ENCODE measurements at places on chromosomes 4 and X.

GRCh38 chr4:126440297-126440696, 1125.5 kb downstream of the FAT4 start:
- no peak for DNase-seq

DNA sequence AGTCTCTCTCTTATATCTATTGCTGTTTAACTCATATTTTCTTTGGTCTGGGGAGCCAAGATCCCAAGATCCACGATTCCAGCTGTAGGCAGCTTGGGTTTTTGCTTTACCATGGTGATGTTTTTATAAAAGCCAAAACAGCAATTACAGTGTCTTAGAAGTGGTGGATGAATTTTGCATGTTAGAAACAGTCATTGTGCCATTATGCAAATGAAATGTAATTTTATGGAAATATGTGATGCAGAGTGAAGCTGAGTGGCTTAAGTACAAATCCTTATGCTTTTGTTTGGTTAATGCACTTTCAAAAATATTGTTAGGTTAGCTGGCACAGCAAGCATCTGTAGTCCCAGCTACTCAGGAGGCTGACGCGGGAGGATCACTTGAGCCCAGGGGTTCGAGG, 32.8 kb upstream of the PTTG2 start:
- DNase-seq, result no peak

DNA sequence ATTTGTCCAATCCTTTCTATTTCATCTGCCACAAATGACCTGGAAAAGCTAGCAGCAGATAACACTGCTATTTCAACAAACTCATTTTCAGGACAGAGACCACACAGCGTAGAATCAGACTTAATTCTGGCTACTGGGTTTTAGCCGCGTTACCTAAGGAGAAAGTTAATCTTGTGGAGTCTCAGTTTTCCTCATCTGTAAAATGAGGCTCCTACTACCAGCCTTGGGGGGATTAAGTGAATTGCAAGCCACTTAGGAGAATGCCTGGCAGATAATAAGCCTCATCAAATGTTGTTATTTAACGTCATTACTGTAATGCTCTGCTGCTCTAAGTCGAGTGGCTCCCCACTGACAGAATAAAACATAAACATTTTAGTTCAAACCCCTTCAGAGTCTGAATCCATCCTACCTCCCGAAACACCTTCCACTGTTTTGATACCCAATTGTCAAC, 1.4 kb downstream of the CCNI start:
- DNase-seq, result no peak

DNA sequence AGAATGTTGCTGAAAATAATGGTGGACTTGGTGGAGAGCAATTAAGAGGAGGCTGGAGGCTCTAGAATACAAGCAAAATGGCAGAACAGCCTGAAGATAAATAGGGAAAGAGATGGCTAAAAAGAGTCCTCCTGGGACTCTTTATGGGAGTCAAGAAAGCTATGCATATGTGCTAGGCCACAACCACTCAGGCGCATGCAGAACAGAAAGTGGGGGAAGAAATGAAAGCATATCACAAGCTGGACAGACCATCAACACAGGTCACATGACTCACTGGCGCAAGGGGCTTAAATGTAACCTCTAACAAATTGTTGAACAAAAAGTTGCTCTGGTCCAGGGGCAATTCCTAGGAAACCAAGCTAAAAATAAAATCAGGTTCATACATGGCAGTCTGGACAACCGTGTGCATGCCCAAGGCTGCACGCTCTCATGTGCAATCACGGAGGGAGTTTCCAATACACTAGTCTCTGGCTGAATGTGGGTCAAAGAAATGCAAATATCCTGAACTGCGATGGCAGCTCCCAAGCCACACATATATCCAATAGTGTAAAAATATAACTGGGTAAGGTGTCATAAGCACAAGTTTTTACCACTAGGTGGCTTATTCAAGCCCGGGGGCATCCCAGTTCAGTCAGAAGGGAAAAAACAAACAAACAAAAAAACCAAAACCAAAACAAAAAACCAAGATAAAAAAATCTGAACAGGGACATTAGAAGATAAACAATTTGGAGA, 45.4 kb downstream of the ZNF711 start:
- DNase-seq, result no peak

DNA sequence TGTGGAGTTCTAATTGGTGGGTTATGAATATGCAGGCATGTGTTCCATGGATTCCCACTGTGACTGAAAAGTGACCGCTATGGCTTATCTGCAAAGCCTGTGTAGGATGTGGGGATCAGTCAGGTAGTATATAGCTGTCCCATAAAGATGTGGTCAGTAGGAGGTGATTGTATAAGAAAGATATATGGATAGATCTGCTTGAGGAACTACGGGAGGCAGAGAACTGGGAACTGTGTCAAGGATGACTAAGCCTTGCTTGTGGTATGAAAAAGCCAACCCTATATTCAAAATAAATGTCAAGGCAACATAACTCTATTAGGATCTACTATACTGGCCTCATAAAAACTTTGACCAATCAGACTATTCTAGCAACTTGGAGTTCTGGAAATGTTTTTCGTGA, 185.2 kb downstream of the KLHL4 start:
- DNase-seq, result peak; percentile 8

DNA sequence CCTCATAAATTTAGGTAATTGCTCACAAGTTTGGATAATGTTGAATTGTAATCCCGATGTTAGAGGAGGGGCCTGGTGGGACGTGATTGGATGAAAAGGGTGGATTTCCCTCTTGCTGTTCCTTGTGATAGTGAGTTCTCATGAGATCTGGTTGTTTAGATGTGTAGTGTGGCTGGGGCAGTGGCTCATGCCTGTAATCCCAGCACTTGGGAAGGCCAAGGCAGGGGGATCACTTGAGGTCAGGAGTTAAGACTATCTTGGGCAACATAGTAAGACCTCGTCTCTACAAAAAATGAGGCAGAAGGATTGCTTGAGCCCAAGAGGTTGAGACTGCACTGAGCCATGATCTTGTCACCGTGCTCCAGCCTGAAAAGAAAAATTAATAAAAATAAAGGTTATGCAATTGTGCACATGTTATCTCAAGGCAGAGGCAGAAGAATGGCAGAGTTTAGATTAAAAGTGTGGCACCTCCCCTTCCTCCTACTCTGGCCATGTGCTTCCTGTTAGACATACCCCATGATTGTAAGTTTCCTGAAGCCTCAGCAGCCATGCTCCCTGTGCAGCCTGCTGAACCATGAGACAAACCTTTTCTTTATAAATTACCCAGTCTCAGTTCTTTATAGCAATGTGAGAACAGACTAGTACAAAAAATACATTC, 36.5 kb downstream of the ERVMER34-1 start:
- no peak for DNase-seq

DNA sequence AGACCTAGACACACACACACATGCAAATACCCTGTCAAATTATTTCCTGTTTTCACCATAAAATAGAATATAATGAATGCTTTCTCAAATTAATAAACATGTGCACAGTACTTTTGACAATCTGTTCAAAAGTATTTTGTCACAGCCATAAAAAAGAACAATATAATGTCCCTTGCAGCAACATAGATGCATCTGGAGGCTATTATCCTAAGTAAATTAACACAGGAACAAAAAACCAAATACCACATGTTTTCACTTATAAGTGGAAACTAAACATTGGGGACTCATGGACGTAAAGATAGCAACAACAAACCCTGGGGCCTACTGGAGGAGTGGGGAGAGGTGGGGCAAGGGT, 15.5 kb downstream of the RAB40A start:
- DNase-seq, result no peak

GRCh38 chr4:48896845-48897244, 9.7 kb downstream of the OCIAD2 start:
- DNase-seq, result no peak

DNA sequence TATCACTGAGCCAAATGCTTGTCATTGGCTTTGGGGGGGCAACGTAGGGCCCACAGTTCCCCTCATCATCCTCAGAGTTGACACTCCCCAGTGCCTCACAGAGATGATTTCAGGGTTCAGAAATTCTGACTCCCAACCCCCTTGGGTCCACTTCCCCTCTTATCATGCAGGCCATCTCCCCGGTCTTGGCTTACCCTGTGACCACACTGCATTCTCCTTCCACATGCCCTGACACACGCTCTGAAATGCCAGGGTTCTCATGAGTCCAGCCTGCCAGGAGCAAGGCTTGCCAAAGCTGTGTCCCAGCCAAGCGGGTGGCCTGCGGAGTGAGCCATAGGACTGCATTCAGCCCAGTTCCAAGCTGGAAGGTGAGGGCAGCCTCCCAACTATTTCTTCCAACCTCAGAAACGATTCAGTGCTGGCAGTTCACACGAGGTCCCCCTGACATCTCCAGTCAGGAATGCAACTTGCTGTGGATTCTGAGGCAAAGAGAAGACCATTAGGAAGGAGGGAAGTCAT, 101.2 kb downstream of the SMIM20 start:
- DNase-seq, result peak; percentile 92

DNA sequence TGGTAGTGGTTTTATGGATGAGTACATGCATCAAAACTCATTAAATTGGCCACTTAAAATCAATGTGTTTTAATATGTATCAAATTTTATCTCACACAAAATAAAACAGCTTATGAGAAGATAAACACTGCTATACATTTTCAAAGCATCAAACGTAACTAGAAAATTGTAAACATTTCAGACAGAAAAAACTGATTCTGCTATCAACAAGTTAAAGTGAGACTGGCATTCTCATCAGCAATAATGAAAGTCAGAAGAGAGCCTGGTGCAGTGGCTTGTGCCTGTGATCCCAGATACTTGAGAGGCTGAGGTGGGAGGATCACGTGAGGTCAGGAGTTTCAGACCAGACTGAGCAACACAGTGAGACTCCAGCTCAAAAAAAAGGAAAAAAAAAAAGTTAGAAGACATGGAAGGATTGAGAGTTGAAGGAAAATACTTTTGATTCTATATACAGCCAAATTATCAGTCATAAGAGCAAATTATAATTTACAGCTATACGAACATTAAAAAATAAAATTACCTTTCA, 2.9 kb downstream of the TBCK start:
- DNase-seq, result no peak

DNA sequence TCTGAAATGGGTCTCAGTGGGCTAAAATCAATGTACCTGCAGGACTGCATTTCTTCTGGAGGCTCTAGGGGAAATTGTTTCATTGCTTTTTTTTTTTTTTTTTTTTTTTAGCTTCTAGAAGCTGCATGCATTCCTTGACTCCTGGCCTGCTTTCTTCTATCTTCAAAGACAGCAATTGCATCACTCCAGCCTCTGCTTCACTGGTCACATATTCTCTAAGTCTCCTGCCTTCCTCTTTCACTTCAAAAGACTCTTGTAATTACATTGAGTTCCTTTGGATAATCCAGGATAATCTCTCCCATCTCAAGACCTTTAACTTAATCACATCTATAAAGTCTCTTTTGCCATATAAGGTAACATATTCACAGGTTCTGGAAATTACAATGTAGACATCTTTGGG, 11.3 kb upstream of the PCYT1B start:
- DNase-seq, result peak; percentile 19

DNA sequence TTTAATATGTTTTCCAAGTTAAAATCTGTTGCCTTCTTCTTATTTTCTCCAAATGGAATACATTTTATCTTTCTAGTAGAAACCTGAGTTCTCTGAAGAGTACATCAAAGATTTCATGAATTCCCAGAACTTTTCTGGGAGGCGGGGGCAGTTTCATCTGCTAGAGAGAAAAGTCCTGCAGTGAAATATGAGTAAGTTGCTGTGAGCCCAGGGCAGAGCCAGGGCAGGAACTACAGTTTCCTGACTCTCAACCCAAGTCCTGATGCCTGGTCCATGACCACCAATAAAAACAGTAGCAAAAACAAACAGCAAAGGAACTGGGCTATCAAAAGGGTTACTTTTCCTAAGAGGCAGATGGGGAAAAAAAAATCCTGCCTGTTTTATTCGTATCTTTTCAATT, 239.4 kb upstream of the CTSO start:
- no peak for DNase-seq

DNA sequence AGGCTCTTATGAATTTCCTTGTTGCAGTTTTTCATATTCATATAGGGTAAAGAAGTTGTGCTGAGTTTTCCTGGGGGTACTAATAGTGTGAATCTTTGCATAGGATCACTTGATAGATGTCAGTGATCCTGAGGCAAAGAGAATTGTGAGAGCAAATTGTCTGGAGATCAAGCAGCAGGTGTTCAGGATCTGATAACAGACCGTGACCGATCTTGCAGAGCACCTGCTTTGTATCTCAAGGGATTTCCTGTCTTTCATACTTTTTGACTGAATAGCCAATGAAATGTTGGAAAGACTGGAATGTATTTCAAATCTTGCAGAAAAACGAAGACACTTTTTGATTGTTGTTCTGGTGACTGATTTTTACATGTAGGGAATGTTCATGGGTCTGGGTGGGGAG, 914.5 kb downstream of the STIM2 start:
- no peak for DNase-seq

GRCh38 chr4:152028131-152028530, 267.3 kb upstream of the GATB start:
- DNase-seq, result no peak

DNA sequence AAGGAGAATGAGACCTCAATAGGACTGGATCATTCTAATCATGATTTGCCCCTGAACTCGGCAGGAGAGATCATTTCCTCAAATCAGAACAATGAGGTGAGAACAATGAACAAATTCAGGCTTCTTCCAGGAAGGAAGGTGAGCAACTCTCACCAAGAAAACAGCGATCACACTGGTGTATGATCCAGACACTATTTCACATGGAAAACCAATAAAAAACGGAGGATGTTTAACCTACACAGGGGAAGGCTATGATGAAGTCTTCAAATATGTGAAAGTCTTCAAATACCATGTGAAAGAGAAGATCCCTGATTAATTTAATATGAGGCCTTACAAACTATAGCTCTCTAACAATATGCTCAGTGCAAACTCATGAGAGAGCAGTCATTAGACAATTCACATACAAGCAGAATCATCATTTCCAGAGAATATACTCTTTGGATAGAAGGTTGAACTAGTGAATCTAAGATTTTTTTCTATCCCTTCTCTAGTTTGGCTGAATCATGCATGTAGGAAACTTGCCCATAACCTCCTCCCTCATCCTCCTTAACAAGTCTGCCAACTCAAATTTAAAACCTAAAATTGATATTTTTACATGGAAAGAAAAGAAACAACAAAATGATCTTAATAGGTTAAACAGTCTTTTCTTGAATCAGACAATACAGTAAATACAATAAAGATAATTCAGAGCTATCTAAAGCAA, 122.5 kb downstream of the ADAMTS3 start:
- no peak for DNase-seq

DNA sequence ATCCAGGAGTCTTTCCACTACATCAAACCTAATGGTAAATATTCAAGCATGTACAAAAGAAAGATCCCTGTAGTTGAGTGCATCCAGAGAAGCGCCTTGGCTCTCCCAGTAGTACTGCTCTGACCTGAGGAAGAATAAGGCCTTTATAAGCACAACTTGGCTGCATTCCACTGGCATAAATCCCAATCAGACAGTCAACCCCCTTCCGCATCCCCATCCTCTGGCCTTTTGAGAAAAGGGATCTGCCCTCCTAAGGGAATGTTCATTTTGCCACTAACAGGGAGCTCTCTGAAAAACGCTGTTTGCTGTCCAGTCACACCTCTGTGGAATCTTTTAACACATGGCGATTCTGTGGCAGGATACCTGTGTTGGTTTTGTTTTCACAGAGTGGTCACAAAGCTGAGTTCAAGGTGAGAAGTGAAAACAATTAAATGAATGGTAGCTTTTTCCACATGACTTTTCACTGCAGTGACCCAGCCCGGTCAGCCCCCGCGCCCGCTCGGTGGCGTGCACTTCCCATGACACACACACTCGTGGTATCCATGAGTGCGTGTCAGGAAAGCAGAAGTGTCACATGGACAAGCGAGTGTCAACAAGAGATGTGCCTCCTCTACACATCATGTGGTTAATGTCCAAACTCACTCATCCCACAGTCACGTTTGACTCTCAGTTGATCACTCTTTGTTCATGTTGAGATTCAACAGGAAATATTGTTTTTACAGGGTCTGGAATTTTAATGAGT, 112.2 kb upstream of the ENPP6 start:
- DNase-seq, result peak; percentile 53
